ENCODE measurements at places on chromosomes 7 and 10.

- DNase-seq: no peak
These were observed 16.5 kb upstream of the LMTK2 start for GRCh38 chr7:98090116-98090515.

DNA sequence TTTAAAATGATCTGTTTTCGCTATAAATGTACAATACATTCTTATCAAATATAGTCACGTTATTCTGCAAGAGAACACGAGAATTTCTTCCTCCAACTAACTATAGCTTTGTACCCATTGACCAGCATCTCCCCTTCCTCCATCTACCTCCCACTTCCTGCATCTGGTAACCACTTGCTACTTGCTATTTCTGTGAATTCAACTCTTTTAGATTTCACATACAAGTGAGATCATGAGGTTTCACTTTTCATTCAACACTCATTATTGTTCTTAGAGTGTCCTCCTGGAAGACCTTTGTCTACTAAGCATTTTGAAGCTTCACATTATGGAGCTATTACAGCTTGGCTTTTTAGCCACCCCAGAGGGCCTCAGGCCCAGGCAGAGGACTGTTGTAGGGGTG, 741.3 kb upstream of the FZD8 start:
- no peak for DNase-seq

DNA sequence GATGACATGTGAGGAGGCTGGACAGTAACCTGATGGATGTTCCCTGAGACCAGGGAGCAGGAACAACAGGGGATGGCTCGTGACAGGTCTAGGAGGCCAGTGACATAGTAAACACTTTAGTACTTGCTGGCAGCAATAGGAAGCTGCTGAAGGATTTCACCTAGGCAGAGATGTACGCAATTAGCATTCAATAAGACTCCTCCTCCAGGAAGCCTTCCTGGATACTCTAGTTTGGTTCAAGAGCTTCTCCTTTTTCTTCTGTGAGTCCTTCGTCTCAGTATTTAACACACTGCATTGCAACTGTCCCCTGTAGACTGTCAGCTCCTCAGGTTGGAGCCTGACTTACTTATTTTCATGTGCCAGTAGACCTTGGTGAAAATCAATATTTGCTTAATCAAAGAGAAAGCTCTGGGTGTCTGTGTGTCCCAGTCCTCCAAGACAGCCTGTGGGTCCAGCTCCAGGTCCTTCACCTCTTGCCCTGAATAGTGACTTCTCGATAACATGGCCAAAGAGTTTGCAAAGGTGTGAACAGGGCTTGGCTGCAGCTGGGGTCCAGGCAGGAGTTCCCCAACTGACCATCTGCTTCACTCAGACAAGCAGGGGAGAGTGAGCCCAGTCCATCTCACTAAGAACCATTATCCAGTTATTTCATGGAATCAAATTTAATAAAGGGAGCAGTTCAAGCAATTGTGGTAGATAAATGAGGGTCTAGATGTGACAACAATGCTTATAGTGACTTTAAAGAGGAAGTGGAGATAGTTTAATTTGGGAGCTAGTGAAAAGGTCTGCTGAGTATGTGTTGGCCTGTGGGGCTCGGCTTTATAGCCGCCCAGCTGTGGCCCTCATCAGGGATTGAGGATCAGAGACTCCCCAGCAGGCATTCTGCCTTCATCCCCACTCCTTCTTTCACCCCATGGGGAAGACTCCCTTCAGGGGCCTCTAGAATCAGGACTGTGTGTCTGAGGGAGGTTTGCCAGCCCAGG, 9.4 kb downstream of the TMEM273 start:
- DNase-seq: no peak

- DNase-seq: no peak
These were observed 109.5 kb downstream of the ADRA2A start for GRCh38 chr10:111186358-111186757.

- DNase-seq: no peak
These were observed 36.7 kb upstream of the PRKAR1B start for GRCh38 chr7:763762-764161.

DNA sequence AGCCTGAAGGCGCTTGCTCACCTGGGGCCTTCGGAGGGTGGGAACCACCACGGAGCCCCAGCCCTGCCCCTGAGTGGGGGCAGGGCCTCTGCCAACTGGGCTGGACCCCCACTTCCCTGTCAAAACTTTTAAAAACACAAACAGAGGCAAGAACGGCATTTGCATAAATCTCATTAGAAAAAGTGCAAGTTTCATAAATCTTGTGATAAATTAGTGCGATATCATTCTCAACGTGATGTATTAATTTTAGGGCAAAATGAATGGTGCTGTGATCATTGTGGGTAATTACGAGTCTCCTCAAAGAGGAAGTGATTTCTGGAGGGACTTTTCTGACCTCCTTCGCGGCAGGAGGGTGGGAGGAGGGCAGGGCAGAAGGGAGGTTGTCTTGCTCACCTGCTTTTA, 98.3 kb downstream of the CDH23 start:
- no peak for DNase-seq

- DNase-seq: no peak
These were observed 5.3 kb downstream of the VAX1 start for GRCh38 chr10:117132751-117133231.

GRCh38 chr7:81767926-81768325, 1.9 kb downstream of the HGF start:
- no peak for DNase-seq

- no peak for DNase-seq
These were observed 169.4 kb downstream of the FGFR2 start for GRCh38 chr10:121428867-121429266.

- no peak for DNase-seq
These were observed 267.0 kb upstream of the TCERG1L start for GRCh38 chr10:131578472-131578970.

DNA sequence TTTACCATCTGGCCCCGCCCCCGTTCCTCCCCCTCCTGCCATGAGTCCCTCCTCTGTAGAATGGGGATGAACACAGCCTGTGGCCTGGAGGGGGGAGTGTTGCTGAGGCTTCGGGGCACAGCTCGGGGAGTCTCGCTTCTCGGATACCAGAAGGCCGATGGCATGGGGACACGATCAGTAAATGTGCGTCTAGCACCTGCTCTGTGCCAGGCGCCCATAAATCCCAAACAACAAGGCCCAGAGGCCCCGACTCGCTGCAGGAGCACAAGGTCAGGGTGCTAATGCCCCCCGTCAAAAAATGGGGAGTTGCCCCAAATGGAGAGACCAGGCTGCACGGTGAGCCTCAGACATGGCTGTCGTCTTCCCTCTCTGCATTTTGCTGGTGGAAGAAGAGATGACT, 40.7 kb downstream of the JAKMIP3 start:
- no peak for DNase-seq

- no peak for DNase-seq
These were observed 18.2 kb downstream of the SEC31B start for GRCh38 chr10:100501423-100501822.

GRCh38 chr7:71682181-71682580, 550.2 kb downstream of the GALNT17 start:
- DNase-seq: no peak
